Stimulated activated CD4-positive, alpha-beta T cell treated with anti-CD3 and anti-CD28 coated beads, Interleukin-12 subunit alpha, Interleukin-12 subunit beta, amount 100 ng/mL, for 24 hours (primary cell): ENCODE measurements at places on chromosomes 1 and 21.

DNA sequence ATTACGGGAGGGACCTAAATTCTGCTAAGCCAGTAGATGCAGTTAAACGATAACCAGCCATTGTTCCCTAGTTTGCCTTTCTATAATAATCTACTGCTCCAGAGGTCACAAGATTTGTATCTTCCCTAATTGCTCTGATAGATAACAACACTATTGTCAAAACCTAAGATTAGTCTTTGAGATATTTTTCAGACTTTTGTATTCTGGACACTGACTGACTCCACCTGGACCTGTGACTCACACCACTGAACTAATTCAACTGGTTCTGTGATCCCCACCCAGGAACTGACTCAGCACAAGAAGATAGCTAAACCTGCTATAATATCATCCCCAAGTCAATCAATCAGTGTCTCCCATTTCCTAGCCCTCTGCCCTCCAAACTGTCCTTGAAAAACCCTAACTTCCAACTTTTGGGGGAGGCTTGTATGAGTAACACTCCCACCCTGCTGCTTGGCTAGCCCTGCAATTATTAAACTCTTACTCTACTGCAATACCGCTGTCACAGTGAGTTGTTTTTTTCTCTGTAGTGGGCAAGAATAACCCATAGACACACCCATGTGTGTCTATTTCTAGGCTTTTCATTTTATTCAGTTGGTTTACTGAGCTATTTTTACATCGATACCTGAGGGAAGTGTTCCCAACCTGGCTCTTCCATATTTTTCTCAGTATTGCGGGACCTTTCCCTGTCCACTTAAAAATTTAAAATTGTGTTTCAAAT is 11.2 kb downstream of the KIFAP3 start:
- no peak for DNase-seq

GRCh38 chr1:45448357-45448756 is 42.6 kb downstream of the TESK2 start:
- no peak for DNase-seq

- DNase-seq = no peak
Measured at GRCh38 chr1:16119926-16120325, 35.9 kb downstream of the EPHA2 start.

DNA sequence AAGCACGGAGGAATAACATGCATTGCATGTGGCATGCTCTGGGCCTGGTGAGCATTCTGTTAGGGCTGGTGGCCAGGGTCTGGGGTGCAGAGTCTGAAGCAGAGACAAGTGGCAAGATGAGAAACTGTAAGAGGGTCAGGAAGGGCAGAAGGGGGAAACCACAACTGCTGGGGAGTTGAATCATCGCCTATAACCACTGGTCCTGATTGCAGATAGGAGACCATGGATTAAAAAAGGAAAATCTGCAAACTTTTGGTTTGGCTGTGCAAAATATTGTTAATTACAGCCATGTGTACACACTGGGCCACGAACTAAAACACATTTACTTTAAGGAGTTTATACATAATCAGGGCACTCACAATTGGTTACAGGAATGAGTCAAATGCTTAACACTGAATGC is 76.6 kb downstream of the TGFBR3 start:
- DNase-seq = no peak

DNA sequence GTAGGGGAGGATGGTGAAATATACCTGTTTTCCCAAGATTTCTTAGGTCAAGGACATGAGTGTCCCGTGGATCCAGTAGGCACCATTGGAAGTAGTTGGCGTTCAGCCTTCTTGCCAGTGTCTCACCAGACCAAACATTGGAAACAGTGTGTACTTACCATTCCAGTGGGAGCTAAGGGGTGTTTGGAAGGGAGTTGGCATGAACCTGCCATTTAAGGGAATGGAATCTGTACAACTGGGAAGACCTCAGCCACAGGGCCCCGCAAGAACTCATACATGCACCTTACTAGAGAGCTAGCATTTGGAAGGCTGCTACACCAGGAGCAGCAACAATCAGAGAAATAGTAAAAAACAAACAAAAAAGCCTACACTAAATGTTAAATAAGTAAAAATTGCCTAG is 12.7 kb downstream of the ATP5PF start:
- DNase-seq = no peak

DNA sequence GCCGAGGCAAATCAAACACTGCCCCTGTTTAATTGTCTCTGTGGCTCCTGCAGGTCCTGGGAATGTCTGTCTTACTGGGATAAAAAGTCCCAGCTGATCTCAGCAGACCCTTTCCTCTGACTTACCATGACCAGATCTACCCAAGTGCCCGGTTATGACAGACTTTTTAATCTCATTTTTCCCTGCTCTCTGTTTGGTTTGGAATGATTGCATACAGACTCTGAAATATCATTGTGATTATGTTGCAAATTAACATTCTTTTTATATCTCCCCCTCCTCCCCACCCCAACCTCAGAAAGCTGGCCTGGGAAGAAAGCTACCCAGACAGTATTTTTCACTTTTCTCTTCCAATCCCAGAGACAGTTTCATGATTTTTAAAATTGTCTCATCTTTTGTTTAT is 16.3 kb downstream of the RAB7B start:
- no peak for DNase-seq

DNA sequence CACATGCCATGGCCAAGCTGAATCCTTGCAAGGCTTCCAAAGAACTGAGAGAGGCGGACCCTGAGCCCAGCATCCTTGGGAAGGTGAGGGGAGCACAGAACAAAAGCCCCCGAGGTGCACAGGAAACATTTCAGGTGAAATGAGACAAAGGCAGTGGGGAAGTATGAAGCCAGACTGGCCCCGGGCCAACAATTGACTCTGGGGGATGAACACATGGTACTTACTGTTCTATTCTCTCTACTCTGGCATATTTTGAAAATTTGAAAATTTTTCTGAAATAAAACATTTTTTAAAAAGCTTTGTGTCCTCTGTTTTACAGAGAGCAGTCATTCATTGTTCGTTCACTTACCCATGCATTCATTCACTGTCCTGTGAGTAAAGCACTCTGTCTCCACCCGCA is 77.7 kb downstream of the GRIK3 start:
- no peak for DNase-seq

GRCh38 chr1:161420763-161421455 is 53.2 kb upstream of the CFAP126 start:
- DNase-seq = no peak
